ENCODE measurements at places on chromosomes 12 and 14. TPM values are rescaled to one million over a fixed set of nuclear protein-coding genes. Genes with fewer than 3 reads are reported as not detected.

Gene MYF5
- total RNA-seq = not detected

Gene ARF6
- total RNA-seq = 69.3 TPM

Gene GPR84
- not detected for total RNA-seq

Gene MLEC
- 105 TPM for total RNA-seq

Gene KRT6A
- total RNA-seq = 0.66 TPM

Gene NKX2-8
- not detected for total RNA-seq

Gene C12orf50
- 0.13 TPM for total RNA-seq

Gene ADCY4
- 2.6 TPM for total RNA-seq

Gene DAO
- total RNA-seq = not detected

Gene ACOT4
- total RNA-seq = 0.53 TPM

Gene TPI1
- 769 TPM for total RNA-seq

Gene SLC38A6
- 40.7 TPM for total RNA-seq

Gene ABCC9
- total RNA-seq = 0.37 TPM

Gene TPH2
- total RNA-seq = not detected

Gene KRT8
- total RNA-seq = 3.3 TPM

Gene KIF26A
- total RNA-seq = 0.06 TPM

Gene HIGD1C
- not detected for total RNA-seq

Gene WSB2
- total RNA-seq = 405 TPM
